Activated CD4-positive, alpha-beta memory T cell treated with anti-CD3 and anti-CD28 coated beads for 36 hours (primary cell): ENCODE measurements at places on chromosomes 16 and 17. TPM values are rescaled to one million over a fixed set of nuclear protein-coding genes. Genes with fewer than 3 reads are reported as not detected.

- DNase-seq = no peak
These were observed 112.9 kb downstream of the GRIN2A start for GRCh38 chr16:10069374-10069773.

- DNase-seq = no peak
These were observed 44.4 kb downstream of the PIK3R5 start for GRCh38 chr17:8921147-8921546.

Gene KCTD11
- 2.8 TPM for total RNA-seq

- no peak for DNase-seq
These were observed 91.3 kb upstream of the NOG start for GRCh38 chr17:56502120-56502654.

Gene RNF227
- 3.3 TPM for total RNA-seq

Gene DPEP3
- total RNA-seq = not detected

GRCh38 chr17:35312790-35313711 lies 60.4 kb downstream of the SLFN11 start:
- peak; percentile 81 for DNase-seq

DNA sequence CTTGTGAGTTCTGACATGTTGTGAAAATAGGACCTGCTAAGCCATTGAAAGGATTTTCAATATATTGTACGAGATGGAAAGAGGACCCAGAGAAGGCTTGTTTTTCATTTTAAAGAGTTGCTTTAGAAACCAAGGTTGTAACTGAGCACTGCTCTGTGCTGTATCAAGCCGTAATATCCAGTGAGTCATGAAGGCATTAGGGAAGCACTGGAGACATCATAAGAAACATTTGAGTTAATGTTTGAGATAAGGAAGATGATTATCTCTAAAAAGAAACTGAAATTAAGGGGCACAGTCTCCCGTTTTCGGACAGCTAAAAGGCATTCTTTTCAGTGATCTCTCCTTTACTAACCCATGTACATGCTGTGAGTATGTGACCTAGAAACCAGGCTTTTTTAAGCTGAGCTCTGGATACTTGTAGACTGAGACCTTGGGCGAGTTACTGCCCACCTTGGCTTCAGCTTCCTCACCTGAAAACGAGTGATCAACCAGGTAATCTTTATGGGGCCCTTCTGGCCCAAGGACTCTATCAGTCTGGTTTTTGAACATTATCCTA lies 149.2 kb upstream of the TBX2 start:
- DNase-seq = no peak

DNA sequence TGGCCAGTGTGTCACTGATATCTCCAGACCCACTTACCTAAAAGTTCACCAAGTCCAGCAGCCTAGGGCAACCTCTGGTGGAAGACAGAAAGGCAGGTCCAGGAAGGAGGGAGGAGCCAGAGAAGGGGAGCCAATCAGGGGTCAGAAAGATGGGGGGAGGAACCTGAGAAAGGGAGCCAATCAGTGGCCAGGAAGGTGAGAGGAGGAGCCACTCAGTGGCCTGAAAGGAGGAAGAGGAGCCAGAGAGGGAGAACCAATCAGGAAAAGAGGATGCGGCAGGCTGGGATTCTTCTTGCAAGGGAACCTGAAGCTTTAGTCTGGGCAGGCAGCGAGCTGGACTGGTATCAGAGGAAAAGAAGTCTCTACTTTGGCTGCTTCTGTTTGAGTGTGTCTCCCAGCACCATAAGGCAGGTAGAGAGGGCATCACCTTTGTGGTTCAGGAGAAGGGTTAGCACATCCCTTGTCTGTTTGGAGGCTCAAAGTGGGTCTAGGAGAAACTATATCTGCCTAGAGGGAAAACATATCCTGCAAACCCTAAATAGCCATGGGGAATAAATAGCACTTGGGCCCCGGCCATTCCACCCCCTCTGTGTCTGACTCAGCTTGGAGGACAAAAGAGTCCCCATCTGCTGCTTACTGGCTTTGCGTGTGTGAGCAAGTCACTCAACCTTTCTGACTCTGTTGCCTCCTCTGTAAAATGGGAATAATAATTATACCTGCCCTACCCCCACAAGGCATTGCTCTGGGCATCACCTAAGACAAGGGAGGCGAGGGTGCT lies 43.4 kb upstream of the CRHR1 start:
- peak; percentile 71 for DNase-seq

Gene KRT34
- total RNA-seq = not detected

- no peak for DNase-seq
These were observed 102.8 kb downstream of the CMIP start for GRCh38 chr16:81547194-81547938.

Gene KRTAP4-9
- total RNA-seq = not detected

DNA sequence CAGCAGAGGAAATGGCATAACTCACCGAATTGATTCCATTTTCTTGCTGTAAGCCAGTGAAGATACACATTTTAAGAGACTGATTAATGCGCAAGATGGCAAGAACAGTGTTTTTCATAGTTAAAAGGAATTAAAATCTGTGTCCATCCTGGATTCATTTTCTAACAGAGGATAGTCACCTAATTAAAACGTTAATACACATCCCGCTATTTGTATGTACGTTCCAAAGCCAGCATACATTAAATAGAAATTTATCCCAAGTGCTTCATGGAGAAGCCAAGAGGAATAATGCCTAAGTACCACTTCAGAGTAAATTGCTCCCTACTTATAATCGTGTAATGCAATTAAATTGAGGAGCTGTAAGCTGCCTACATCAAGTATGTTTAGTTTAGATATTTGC lies 49.9 kb downstream of the RBFOX1 start:
- no peak for DNase-seq

Gene DHRS7C
- total RNA-seq = not detected

GRCh38 chr17:81066072-81066471 lies 31.1 kb downstream of the BAIAP2 start:
- DNase-seq = no peak

Gene GPRC5C
- total RNA-seq = 0.40 TPM

GRCh38 chr17:44907729-44908470 lies 7.4 kb downstream of the GFAP start:
- no peak for DNase-seq

- no peak for DNase-seq
These were observed 1.8 kb upstream of the NPRL3 start for GRCh38 chr16:140175-140857.
